ENCODE measurements at places on chromosomes 5 and 9. TPM values are rescaled to one million over a fixed set of nuclear protein-coding genes. Genes with fewer than 3 reads are reported as not detected.
A peak's percentile ranks its signal among the peaks of the same experiment; 100 is the strongest.

GRCh38 chr9:82535432-82535998 lies 527.4 kb downstream of the RASEF start:
- DNase-seq: no peak

DNA sequence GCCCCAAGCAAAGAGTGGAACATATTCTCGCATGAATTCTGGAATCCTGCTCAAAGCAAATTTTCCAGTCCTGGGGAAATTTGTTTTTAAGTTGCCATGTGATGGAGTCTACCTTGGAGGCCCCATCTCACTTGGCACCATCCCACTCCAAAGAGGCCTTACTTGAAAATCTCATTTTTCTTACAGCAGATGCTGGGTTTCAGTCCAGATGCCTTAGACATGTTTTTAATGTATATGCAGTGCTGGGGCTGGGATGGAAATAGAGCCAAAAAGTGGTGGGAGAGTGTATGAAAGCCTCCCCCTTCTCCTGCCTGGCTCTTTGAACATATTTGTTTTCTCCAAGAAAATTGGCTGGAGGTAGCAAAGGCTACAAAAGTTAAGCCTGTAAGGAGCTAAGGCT lies 493.7 kb downstream of the ENC1 start:
- no peak for DNase-seq

DNA sequence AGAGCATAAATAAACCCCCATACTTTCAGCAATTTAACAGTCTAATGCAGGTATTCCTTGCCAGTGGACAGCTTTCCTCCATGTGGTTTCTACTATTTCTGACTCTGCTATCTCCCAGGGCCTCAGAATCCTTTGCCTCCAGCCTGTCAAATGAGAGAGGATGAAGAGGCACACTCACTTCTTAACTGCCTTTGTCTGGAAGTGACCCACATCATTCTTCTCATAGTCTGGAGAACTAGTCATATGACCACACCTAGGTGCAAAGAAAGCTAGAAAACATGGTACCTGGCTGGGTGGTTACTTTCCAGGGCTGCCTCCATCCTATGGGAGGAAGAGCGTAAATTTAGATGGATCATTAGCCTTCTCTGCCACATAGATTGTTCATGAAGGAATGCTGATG lies 22.5 kb downstream of the PALM2AKAP2 start:
- no peak for DNase-seq

DNA sequence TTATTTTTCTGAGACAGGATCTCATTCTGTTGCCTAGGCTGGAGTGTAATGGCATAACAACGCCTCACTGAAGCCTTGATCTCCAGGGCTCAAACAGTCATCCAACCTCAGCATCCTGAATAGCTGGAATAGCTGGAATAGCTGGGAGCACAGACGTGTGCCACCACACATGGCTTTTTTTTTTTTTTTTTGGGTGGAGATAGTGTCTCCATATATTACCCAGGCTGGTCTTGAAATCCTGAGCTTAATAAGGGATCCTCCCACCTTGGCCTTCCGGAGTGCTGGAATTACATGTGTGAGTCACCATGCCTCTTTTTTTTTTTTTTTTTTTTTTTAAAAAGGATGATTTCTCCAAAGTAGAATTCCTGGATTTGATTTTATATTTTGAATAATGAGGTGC lies 60.7 kb downstream of the NSD1 start:
- DNase-seq: peak; percentile 96

DNA sequence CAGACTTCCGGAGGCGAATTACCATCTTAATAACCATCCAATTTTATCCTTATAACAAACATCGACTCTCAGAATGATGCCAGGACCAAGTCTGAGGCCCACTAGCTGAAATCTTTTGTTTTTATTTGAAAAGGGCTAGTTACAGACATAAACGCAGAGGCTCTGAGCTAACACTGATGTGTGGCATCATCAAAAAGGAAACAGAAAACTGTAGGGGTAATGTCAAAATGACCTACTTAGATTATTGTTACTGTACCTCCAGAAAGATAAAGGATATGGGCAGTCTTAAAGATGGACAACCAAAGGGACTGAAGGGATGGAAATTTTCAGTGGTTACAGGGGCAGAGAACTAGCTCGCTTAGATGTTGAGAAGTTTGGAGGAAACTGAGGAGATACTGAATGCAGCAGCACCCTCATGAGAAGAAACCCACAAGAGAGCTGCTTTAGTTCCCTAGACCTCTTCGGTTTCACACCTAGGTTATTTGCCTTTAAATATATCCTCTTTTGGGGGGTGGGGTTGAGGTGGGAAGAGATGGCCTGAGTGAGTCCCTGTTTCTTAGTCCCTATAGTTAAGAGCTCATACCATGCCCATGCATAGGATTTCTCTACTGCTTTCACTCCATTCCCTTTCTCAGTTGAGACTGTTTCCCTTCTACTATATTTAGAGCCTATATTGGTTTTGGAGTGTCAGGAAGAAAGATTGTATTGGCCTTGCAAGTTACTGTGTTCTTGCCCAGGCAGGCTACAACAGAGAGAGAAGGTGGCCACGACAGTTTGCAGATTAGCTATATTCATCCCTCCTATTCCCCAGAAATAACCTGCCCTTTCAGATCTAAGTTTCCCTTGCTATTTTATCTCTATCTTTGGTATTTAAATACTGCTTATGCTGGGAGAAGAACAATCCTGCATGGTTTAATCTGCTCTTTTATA lies 320.4 kb upstream of the EFNA5 start:
- no peak for DNase-seq

DNA sequence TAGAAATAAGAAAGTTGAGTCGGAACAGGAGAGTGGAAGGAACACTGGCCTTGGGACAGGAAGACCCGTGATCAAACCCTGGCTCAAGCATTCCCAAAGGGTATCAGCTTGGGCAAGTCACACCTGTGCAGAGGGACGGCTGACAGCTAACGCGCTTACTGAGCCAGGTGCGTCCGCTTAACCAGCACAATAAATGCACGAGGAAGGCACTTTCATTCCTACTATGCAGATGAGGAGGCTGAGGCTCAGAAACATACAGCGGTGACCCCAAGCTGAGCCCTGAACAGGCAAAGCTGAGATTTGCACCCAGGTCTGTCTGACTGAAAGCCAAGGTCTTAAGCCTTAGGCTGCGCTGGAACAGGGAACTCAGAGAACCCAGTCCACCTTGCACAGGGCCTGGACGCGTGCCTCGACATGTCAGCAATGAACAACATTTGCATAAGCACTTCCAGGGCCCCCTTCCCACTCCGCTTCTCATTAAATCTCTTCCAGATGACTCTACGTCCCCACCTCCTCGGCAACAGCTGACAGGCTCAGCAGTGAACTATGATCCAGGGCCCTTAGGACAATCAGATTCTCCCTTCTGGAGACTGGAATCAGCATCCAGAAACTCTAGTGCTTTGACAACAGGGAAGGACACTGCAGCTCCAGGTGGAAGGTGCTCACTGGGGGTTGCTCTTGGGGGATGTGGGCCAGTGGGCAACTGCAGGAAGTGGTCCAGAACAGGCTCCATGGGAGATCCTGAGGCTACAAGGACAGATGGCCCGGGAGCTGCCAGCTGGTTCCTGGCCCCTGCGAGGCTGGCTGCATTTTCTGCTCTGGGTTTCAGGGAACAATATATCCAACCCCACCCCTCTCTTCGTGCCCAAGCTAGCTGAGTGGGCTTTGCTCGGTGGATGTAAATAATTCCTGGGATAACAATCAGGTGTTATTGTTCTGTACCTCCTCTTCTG lies 35.2 kb downstream of the SH3PXD2B start:
- DNase-seq: peak; percentile 52

- DNase-seq: no peak
Observed at GRCh38 chr5:179177711-179178575, 117.8 kb downstream of the ZNF354C start.

- peak; percentile 12 for DNase-seq
Observed at GRCh38 chr5:139340051-139340450, 1.6 kb upstream of the PAIP2 start.

DNA sequence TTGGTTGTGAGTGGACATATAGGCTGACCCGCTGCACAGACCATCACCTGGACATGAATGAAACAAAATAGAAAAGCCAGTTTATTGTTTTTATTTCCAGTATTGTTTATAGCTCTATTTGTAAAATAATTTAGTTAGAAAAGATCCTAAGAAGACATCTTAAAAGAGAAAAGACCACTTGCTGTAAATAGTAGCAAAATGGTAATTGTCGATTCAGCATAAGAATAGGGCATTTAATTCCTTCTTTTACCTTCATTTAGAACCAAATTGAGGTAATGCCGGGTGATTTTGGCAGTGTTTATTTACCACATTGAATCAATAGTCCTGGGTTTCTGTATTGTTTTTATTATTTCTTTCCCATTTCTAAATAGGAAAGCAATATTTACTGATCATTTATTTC lies 7.4 kb downstream of the TARS1 start:
- DNase-seq: no peak

DNA sequence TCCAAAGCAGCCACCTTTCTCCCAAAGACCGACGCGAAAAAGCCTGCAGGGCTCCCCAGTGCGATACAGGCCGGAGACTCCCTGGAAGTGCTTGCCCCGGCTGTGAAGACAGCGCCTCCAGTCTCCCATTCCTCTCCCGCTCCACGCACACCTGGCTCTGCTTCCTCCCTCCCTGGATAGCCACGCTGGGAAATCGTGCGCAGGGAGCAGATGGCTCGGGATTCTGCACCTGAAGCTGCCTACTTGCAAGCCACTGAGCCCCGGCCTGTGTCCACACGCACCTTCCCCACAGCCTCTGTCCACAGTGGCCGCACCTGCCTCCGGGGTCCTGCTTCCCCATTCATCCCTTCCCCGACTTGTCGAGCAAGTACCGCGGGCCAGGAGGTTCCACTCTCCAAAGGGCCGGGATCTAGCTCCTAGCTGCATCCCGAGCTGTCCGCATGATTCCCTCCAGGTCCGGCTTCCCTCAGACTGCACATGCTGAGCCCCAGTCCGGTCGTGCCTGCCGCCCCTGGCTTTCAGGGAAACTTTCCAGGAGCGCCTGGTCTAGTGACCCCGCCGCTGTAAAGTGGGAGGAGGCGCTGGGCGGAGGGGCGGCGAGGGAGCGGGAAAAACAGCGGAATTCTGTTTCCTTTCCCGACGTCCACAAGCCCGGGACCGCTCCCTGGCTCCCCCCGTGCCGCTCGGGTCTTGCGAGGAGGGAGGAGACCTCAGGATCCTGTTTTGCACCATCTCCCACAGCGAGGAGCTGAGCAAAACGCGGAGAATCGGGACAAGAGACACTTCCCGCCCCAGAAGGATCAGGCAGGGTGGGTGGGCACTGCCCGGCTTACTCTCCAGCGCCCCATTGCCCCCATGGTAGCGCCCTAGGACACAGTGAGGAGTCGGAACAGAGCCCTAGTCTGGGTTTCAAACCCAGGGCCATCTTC lies 2.0 kb downstream of the SEMA6A start:
- DNase-seq: no peak

DNA sequence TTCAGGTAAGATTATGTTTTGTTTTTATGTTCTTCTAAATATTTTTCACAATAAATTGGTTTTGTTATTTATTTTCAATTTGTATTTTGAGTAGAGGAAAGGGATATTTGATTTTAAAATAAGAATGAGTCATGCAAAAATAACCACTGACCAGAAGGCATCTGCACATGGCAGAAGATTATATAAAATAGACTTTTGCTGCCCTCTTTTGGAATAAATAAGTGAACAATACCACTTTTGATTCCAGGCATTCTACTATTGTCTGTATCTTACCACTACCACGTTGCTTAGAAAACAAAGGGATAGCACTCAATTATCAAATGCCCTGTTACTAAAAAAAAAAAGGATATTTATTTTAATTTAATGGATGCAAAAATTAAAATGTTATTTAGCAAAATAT lies 227.3 kb upstream of the ITGA1 start:
- DNase-seq: no peak

DNA sequence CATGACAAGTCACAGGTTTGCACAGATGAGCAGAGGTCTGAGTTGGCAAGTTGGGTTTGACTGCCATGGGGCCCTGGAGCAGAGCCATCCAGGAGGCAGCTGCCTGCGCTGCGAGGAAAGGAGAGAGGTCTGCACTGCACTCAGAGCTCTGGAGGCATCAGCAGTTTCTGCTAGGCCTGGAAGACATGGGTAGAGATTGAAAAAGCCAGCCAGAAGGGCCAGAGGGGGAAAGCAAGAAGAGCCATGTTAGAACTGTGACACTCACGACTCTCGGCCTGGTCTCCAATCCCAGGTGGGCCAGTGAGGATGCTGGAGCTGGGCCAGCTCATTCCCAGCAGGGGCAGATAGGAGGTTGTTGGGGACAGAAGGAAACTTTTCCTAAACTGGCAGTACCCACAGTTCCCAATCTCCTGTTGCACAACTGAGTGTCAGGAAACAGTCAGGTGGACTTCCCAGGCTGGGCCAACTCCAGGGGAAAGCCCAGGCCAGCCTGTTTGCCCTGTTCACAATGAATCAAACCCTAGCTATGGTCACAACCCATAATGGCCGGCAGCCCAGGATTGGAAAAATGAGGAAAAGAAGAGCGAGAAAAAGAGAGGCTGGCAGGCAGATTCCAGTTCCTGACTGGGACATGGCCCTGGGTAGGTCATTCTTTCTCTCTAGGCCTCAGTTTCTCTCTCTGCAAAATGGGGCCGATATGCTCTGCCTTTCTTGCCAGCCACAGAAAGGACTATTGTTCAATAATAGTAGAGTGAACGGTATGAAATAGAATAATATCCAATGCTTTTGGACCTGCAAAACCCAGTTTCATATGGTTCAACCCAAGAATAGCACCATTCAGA lies 7.8 kb upstream of the ORM1 start:
- DNase-seq: no peak

GRCh38 chr5:14723701-14724132 lies 59.2 kb downstream of the OTULIN start:
- no peak for DNase-seq

GRCh38 chr9:85871008-85871407 lies 69.9 kb upstream of the NAA35 start:
- DNase-seq: no peak

DNA sequence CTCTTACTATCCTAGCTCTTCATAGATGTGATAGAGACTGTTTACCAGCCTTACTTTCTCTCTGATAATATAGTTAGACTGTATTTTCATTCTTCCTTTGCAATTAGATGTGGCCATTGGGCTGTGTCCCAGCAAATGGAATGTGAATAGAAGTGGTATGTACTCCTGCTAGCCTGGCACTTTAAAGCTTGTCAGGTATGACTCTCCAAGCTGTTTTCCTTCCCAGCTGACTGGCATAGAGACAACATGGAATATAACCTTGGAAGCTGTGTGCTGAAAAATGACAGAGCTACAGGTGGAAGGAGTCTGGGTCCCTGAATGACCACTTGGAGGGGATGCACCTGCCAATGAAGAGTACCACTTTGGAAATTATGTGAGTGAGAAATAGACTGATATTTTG lies 116.2 kb downstream of the DIRAS2 start:
- DNase-seq: no peak

- DNase-seq: no peak
Observed at GRCh38 chr9:27489087-27489876, 34.8 kb upstream of the IFNK start.

GRCh38 chr9:123749580-123750202 lies 180.2 kb downstream of the DENND1A start:
- peak; percentile 33 for DNase-seq

Gene CARD9
- total RNA-seq: 20.0 TPM

Gene INSL6
- total RNA-seq: 0.64 TPM

Gene AFAP1L1
- 11.9 TPM for total RNA-seq

Gene TRPM6
- total RNA-seq: under 0.01 TPM
